ENCODE measurements at places on chromosomes 5 and 9.

GRCh38 chr5:126723643-126724042 is 53.3 kb upstream of the LMNB1 start:
- DNase-seq = no peak

GRCh38 chr9:16593746-16594145 is 276.7 kb downstream of the BNC2 start:
- no peak for DNase-seq

- no peak for DNase-seq
These were observed 64.0 kb downstream of the SECISBP2 start for GRCh38 chr9:89382026-89382986.

DNA sequence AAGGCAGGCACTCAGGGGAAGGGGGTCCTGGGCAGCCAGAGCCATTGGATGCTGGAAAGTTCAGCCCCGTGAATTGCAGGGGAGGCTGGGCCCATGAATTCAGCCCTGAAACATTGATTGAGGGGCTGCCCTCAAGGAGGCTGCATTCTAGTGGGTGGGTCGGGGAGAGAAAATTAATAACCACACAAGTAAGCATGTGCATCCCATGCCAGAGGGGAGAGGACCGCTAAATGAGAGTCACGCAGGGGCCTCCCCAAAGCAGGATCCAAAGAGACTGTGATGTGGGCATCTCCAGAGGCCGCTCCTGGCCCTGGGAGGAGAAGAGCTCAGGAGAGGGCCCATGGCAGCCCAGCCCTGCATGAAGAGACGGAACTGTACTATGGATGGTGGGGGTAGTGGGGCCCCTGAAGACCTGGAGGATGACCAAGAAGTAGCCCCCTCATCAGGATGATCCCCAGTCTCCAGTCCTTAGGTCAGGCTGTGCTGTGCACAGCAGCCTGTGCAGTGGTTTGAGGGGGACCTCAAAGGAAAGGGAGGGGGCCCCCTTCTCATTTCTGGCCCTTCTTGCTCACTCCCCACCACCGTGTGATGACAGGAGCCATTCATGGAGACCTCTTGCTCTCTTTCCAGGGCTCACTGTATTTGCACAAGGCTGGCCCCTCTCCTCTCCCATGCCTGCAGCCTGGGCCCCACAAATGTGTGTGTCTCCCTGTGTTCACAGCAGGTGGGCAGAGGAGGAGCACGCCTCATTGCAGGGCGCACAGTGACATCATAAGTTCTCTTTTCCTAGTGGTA is 233.6 kb upstream of the IRX1 start:
- no peak for DNase-seq

DNA sequence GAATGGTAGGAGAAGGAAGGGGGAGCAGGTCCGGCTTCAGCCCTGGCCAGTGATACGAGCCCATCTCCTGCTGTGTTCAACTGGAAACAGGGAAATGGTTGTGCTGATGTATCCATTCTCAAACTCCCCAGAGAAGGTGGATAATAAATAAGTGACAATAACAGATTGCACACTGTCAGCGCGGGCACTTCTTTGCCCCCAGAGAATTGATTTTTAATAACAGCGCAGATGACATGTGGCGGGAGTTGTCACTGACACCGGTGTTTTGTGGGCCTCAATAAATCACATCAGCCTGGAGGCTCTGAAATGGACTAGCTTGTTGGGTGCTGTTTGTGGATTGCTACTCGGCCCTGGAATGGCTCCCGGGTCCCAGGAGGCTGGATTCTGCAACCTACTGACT is 141.4 kb upstream of the PANK3 start:
- no peak for DNase-seq

DNA sequence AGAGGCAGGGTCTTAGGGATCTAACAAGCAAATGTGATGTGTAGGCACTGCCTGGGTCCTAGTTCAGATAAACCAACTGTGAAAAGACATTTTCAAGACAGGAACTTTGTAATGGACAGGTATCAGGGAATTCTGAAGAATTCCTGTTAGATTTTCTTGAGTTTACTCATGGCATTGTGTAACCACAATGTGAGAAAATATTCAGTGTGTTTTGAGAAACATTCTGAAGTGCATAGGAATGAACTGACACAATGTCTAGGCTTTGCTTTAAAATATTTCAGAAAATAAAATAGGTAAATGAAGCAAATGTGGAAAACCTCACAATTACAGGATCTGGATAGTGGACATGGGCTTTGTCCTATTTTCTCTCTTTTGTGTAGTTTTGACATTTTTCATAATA is 15.2 kb upstream of the AFAP1L1 start:
- no peak for DNase-seq

DNA sequence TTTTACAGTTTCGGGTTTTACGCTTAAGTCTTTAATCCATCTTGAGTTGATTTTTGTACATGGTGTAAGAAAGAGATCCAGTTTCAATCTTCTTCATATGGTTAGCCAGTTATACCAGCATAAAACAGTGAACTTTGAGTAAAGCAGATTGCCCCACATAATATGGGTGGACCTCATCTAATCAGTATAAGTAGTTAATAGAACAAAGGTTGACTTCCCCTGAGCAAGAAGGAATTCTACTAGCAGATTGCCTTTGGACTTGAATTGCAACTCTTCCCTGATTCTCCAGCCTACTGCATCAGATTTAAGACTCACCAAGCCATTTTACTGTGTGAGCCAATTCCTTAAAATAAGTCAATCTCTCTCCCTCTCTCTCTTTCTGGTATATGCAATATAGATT is 173.2 kb downstream of the SNCAIP start:
- DNase-seq = no peak

DNA sequence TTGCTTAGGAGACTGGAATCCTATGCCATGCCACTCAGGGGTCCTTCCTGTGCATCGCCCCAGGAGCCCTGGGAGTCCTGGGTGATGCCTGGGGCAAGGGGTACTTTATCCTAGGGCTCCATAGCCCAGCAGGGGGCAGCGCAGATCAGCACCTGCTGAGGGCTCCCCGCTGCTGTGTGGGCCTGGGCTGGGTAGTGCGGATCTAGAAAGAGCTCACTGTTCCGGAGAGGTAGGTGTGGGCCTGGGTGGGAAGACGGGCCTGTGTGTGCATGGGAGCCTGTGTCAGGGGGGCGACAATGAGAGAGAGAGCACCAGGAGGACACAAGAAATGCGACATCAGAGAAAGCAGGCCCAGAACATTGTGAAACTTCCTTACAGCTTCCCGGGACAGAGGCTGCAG is 11.4 kb upstream of the DAB2IP start:
- no peak for DNase-seq

DNA sequence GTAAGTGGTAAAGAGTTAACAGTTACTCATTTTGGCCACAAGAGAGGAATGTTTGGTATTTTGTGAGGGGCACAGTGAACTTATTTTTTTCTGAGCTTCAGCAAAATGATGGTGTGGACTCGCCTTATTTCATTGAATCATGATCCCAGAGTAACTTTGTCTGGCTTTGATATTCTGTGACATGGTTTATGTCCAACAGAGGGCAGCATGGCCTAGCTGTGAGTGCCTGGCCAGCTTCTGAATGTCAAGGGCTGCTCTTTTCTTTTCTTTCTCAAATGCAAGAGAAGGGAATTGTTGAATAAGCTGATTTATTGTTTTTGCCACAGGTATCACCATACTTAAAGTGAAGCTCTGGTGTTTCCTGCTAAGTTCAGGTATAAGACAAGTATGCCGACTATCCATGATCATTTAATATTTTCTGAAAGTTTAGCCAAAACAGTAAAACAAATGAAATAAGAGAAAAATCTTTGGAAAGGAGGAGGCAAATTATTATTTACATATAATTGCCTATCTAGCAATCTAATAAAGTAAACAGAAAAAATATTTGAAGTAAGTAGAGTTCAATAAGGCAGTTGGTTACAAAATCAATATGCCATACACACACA is 31.7 kb downstream of the MRPL22 start:
- no peak for DNase-seq

DNA sequence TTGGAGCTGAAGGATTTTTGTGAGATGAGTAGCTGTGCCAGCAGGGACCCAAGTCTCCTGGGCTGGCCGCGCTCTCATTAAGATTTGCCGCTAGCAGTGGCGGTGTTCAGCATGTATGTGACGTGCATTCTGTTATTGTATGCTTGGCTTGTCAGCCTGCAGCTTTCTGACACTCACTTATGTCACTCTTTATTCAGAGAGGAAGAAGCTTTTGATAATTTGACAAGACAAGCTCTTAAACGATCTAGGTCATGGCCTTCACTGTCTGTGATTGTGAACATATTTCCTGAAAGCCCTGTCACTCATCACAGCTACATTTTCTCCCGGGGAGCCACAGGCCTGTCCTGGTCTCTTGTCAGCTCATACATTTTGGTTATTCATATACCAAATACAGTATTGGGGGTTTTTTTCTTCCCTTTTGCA is 98.2 kb upstream of the GRHPR start:
- no peak for DNase-seq

- no peak for DNase-seq
These were observed 81.3 kb upstream of the TMEM171 start for GRCh38 chr5:73039082-73039481.

DNA sequence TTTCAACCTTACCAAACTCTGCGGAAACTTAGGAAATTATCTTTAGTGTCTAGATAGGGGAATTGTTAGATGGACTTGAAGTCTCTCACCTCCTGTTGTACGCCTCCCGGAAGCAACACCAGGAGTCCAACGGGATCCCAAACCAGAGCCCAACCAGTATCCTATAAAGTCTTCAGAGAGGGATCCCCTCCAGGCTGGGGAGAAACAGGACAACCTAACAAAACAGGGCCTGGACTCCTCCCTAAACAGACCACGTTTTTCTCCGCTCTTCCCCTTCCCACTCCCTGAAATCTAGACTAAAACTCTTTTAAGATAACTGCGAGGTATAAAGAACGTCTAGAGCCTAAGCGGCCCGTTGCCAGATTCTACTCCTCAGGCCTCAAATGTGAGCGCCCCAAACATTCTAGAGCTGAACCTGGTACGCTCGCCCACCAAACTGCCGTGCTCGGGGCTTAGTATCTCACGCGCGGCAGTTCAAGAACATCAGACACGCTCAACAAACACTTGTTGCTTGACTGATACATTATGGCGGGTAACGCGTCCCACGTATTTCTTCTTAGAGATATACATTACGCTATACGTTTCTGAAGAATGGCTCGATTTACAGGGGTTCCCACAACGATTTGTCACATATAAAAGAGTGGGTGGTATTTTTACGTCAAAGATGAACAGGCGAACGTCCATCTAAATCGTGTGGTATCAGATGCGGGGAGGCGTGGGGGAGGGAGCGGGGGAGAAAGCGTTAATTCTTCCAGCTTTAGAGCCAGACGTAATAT is 663 bp upstream of the SMIM27 start:
- DNase-seq = peak; percentile 53

DNA sequence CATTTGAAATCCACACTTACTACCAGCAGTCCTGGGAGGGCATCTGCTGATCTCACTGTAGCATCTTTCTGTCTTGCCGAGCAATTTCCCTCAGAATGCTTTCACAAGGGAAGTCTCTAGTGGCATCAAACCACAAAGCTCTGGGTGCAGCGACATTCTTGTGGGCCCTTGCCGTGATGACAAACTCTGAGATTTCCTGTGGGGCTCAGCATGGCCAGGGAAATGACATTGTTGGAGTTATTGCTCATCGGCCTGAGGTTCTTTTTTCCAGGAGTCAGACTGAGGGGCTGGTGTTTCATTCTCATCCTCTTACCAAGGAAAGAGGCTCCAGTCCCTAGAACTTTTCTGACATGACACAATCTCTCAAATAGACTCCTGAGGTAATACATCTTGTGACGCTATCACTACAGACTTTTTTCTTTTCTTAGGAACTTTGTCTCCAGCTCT is 51.4 kb downstream of the PFDN1 start:
- DNase-seq = peak; percentile 48

DNA sequence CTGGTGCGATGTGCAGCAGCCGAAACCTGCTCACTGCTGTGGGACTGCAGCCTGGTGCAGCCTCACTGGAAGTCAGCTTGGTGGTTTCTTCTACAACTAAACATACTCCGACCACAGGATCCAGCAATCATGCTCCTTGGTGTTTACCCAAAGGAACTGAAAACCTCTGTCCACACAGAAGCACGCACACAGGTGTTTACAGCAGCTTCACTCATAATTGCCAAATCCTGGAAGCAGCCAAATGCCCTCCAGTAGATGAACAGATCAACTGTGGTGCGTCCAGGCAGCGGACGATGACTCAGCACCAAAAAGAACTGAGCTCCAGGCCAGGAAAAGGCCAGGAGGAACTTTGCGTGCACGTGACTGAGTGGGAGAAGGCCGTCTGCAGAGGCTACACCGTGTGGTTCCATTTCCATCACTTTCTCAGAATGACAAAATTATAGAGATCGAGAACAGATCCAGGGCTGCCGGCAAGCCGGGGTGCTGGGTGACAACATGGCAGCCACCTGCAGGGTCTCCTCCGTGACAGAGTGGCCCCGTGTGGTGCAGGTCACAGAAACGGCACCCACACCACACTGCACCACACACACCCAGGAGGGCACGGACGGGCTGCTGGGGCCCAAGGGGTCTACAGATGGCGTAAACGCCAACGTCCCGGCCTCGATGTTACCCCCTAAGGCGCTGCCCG is 23.1 kb upstream of the NSMF start:
- DNase-seq = no peak

DNA sequence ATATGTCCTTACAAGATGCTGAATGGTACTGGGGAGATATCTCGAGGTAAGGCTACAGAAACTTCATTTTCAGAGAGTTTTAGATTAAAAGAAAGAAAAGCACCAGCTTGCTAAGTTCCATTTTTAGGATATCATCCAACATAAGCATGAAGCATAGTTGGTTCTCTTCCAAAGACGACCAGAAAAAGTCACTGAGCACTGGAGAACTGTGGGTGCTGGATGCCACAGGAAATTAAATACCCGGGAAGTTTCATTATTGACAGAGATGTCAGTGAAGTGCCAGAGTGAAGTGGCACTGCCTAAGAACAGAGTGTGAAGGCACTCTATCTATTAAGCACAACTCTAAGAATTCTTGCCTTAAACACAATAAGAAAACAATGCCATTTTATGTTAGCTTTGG is 76.8 kb downstream of the PIK3R1 start:
- no peak for DNase-seq

DNA sequence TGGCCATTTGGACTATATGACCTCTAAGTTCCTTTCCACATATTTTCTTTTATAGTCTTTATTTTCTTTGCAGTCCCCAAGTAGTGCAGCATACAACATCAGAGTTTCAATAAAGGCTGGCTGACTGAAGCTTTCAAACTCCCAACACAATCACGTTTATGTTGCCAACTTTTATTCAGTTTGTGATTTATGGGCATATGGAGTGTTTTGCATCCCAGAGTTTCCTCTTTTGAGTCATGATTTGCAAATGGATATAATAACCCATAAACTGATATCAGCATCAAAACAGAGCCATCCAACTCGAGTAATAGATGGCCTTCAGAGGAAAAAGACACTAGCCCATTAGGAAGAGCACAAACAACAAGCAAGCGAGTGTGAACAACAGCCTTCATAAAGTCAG is 414.0 kb downstream of the ELAVL2 start:
- no peak for DNase-seq
